ENCODE measurements at places on chromosomes 11 and 22.

DNA sequence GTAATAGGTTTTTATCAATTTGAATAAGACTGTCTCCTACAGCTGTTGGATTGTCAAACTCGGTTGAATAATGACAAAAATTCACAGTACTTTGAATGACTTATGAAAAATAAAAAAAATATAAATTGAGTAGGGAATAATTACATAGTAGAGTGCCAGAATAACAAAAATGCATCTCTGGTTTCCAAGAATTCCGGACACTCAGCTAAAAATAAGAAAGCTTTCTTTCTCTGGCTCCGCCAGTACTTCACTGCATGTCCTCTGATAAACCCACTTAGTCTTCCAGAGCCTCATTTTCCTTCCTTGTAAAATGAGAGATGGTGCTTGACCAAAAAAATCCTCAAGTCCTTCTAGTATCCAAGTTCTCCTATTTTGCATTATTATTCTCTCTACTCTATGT, 374.6 kb upstream of the LUZP2 start:
- DNase-seq: no peak

DNA sequence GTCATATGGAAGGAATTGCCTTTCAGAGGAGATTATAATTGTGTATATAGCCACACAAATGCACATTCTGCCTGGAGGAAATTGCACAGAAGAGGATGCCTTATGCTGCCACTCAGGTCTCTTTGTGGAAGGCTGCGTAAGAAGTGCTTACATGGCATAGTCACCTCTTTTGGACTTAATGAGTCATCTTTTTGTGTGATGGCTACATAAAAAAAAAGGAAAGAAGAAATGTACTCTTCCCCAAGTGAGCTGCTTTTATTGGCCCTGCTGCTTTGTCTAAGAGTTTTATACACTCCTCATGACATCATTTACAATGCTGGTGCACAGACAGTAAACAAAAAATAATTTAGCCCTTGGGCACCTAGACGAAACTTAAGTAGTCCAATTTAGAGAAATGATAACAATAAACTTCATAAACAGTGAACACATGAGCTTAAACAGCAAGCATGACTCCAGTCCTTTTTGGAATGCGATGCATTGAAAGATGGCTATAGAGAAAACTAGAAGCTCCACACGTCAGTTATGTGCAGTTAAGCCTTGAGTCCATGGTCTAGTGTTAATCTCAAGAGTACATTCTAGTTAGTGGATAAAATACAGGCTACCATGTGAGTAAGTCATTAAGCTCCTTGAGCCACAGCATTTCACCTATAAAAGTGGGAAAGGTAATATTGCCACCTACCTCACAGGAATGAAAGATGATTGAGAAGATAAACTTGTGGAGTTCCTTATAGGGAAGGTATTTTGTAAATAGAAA, 12.0 kb downstream of the CSTPP1 start:
- DNase-seq: peak; percentile 73

DNA sequence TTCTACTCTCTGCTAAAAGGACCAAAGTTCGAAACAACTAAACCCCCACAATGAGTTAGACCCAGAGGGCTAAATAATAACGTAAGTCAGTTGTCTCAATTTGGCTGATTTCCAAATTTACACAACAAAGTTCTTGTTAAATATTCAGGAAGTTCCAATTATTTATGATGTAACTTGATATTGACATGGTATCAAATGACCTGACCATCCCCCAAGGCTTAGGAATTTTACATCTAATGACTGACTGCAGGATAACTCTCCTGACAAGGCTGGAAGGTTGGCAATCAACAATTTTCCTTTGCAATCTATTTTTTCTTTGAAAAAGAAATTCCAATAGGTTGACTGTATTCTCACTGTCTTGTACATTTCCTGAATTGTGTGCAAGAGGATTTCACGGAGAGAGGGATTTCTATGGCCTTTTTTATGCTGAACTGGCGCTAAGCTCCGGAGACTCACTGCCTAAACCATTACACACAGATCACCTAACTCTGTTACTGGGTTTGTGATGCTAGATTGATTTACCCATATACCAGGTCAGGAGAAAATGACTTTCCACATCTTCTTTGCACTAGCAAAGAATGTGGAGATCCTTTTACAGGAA, 9.6 kb upstream of the CDON start:
- DNase-seq: peak; percentile 38

- no peak for DNase-seq
Measured at GRCh38 chr11:66904561-66904960, 47.7 kb downstream of the LRFN4 start.

DNA sequence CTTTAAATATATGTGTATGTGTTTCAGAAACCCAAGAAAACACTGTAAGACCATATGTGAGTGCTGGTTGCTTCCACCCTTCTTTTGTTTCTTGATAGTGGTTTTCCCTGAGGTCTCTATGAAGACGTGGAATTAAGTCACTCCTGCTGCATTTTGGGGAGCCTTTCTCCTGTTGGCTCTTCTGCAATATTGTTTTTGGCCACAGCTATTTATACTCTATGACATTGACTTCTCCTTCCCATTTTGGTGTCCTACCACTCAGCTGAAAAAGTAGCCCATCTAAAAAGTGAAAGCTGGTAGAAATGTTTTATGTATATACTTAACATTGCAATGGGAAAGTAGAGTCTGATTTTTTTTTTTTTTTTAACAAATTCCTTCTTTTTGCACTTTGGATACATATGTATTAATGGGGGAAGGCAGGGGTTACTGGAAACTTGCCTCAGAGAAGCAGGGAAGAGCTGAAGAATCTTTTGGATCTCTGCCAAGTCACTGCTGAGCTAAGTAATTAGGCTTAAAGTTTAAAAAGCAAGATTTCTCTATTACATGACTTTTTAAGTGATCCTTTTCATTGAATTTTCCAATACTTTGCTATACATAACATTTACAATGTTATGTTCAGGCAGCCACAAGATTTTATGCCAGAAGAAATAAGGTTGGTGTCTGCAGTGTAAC, 1.8 kb downstream of the TTC17 start:
- peak; percentile 16 for DNase-seq

GRCh38 chr11:5809122-5809519, 397 bp downstream of the OR52N2 start:
- peak; percentile 6 for DNase-seq

DNA sequence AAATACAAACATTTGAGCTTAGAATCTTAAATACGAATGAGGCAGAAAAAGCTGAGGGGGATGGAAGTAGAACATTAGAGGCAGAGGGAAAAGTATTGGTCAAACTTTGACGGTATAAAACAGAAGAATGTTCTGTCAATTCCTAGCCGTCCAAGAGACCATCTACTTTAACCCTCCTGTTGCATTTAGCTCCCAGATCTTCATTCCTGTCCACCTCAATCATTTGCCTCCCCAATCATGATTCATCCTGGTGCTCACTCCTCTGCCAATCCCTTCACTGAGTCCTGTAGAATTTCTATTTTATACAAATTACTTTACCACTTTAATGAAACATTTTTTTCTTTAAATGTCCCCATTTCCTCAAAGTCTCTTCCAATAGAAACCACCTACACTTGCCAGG, 28.2 kb downstream of the C2CD3 start:
- DNase-seq: no peak

GRCh38 chr11:66263785-66264184, 4.7 kb upstream of the RAB1B start:
- no peak for DNase-seq

- DNase-seq: no peak
Measured at GRCh38 chr22:42414565-42415303, 17.5 kb downstream of the NFAM1 start.

- no peak for DNase-seq
Measured at GRCh38 chr11:84795698-84796097, 831.4 kb downstream of the DLG2 start.

DNA sequence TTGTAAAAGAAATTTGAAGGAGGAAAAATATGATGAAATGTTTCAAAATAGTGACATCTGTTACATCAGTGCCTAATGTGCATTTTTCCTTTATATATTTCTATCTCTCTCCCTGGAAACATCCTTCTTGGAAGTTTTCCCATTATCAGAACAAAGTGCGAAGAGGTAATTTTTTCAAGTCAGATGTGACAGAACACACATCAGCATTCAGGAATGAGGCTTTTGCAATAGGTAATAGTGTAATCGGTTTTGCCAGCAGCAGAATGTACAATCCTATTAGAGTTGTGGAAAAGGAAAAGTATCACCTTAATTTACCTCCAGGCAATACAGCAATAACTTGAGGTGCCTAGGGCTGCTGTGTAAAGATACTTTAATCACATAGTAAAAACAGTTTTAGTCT, 275.8 kb downstream of the FAT3 start:
- DNase-seq: no peak

- DNase-seq: no peak
Measured at GRCh38 chr11:119974051-119974450, 163.9 kb downstream of the TRIM29 start.

- no peak for DNase-seq
Measured at GRCh38 chr11:17221968-17222367, 14.2 kb upstream of the PIK3C2A start.

- peak; percentile 23 for DNase-seq
Measured at GRCh38 chr11:15327786-15328231, 213.1 kb downstream of the INSC start.

GRCh38 chr11:2002042-2002776, 4.6 kb upstream of the H19 start:
- DNase-seq: no peak

- no peak for DNase-seq
Measured at GRCh38 chr11:118666371-118666770, 13.1 kb downstream of the TREH start.

DNA sequence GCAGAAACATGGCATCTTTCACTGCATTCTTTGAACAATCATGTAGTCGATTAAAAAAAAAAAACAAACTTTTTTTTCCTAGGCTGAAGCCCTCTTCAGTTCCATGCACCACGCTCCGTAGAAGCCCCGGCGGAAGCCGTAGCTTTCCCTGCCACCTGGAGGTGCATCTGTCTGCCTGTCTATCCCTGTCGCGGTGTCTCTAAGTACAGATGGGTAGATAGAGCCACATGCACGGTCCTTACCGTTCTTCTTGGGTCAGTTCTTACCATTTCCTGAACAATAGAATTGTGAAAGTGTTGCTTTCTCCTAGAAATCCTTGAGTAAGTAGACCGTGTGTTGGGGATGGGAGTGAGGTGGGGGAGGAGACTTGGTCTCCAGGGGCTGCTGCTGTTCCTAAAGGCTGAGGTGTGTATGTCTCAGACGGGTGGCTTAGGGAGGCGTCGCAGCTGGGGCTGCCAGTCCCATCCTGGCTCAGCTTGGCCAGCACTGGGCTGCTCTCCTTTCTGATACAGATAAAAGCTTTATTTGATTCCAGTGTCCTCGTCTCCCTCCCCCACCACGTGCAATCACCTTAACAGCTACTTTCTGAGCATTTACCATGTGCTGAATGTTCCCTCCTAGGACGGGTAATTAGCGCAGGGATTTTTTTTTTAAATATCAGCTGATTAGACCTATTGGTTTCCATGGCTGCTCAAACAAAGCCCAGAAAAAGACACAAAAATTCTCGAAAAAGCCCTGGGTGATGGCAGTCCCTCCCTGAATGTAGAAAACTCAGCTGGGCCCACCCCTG, 46.8 kb downstream of the MACROD1 start:
- no peak for DNase-seq

DNA sequence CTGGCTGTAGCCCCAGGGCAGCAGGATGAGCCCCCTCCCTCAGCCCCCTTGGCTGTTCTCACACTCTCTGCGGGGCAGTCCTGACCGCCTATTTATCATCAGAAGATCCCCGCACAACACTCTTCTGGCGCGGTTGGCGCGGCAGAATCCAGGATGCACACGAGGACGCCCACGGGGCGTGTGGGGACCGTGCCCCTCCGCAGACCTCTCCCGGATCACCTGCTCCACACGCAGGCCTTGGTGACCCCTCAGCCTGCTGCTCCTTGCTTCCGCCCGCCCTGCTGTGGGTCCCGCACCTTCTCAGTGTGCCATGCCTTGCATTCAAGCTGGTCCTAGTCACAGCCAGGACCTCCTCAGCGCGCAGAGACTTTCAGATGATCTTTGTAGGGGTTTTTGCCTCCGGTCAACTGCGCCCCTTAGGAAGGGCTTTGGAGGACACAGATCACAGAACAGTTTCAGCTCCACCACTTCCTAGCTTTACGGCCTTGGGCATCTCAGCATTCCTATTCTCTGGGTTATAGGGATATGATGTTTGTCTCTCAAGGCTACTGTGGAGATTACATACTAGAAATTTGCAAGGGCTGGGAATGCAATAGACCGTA, 841 bp upstream of the TUB start:
- DNase-seq: no peak

DNA sequence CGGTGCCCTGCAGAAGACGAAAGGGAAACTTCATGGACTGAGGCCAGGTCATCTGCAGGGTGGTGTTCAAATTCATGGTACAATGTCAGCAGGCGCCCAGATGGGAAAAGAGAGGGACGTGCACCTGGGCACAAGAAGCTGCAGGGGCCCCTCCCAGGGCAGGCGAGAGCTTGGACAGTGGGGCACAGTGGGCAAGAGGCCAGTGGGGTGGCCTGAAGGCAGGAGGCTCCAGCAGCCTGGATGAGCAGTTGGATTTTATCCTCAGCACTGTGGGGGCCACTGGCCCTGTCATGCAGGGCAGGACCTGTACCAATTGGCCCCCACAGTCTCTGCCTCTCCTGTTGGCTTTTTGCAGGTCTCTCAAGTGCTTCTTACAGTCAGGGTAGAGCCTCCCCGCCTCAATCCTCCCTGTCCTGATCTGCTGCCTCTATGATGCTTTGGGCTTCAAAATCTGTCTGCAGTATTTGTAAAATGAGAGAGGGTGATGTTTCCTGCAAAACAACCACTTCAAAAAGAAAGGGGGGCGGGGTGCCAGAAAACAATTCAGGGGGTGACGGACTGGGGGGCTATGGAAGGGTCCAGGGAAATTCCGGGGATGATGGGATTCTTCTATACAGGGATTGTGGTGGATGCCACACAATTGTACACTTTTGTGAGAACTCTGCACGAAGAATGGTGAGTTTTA, 1.7 kb upstream of the BID start:
- DNase-seq: no peak

DNA sequence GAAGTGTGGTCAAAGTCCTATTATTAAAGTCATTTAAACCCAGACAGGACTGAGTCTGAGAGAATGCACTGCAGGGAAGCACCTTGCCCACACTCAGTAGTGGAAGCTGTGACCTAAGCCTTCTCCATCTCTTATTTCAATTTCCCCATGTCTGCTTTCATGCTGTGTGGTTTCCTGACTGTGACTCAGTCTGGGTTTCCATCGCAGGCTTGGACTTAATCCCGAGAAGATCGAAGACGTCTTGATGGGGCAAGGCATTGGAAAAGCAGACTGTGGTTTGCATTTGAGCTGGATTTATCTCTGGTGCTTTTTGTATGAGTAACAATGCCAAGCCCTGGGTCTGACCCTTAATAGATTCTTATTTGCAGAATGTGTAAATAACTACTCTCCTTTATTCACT, 238.9 kb downstream of the NTM start:
- peak; percentile 78 for DNase-seq

GRCh38 chr22:43292630-43293018, 50.5 kb downstream of the SCUBE1 start:
- peak; percentile 38 for DNase-seq

GRCh38 chr11:77144196-77144856, 16.3 kb downstream of the MYO7A start:
- no peak for DNase-seq

- no peak for DNase-seq
Measured at GRCh38 chr11:115627071-115627470, 122.9 kb upstream of the CADM1 start.

All from RPMI7951 (cell line).